ENCODE measurements at places on chromosomes 7 and 10.

GRCh38 chr7:155106356-155106755 lies 36.2 kb downstream of the HTR5A start:
- DNase-seq: no peak

DNA sequence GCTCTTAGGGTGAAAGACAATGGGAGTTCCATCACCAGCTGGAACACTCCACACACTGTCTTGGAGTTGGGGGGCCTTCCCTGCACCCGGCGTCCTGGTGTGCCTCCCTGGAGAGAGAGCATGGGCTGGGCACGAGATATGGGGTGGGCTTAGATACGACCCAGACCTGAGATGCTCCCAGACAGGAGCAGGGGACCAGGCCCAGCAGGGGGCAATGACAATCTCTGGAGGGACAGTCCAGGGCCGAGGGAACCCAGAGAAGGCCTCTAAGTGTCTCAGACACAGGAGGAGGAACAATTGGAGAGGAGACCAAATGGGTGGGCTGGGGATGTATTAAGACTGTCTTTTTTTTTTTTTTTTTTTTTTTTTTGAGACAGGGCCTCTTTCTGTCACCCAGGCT lies 40.0 kb downstream of the MYL10 start:
- DNase-seq: no peak

- no peak for DNase-seq
Measured at GRCh38 chr10:128322950-128323349, 196.7 kb upstream of the MKI67 start.

DNA sequence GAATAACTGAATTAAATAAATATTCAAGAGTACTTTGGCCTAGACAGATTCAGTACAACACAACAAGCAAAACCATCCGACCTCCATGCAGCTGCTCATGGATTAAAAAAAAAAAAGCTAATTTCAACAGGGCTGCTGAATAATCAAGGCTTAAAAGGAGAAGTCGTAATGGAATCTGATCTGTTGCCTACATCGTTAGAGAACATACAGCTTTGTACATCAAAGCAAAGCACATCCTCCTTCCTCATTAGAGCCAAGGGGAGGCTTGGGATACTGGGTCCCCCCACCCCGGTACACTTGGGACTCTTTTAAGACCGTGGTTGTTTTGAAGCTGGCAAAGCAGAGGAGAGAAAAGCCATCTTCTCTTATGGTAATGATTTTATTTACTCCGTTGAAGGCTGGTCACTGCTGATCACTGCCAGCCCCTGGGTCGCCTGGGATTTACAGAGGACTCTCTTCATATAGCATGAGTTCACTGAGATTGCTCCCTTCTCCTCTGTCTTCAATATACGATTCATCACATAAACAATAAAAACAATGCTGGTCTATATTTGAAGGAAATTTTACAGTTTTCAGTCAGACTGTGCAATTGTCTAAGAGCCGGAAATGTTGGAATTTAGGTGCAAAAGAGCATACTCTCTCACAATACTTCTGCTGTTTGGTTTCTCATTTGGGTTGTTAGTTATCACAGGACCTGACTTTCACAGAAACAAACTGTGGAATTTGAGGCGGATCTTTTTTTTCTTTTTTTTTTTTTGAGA lies 148.8 kb downstream of the FAM107B start:
- DNase-seq: no peak

DNA sequence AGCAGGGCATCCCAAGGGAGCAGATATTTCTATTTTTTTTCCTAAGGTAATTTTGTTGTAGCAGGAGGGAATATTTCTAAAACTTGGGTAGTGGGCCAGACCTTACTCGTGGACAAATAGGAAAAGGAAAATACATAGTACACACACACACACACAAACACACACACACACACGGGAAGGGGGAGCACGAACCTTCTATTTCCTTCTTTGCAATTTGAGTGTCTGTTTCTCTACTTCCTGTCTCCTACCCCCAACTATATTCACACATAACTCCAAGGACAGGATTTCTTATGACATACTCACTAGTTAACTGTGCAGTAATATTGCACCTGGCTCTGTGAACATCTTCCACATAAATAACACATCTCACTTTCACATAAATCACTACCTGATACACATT lies 4.4 kb downstream of the LDB1 start:
- peak; percentile 54 for DNase-seq

- no peak for DNase-seq
Measured at GRCh38 chr7:499853-500485, 19.7 kb downstream of the PDGFA start.

Data from dermis microvascular lymphatic vessel endothelial cell (primary cell).